ENCODE measurements at places on chromosomes 3 and 15.

DNA sequence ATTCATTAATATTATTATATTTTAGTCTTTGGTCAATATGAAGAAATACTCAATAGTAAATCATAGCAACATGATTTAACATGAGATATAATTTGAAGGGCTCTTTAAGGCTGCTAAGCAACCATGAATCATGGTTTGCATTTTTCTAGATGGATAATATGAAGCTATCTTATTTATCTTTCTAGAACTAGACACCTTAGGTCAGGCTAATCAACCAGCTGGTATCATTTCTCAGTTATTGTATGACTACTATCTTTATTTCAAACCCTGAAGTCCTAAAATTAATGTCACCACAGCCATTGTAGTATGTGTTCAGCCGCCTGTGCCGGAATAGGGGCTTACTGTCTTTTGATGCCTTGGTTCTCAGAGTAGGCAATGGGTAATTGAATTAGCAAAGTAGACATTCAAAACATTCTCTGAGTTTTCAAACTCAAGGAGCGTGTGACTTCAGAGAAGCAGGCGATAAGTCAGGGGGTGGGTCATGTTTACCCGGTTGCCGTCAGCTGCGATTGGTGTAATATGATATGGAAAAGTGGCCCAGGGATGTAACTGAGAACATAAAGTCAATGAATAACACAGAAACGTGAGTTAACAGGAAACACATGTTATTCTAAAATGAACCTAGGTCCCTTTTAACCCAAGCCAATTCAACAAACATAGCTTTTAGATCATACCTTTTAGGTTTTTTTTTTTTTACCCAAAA is 93.4 kb upstream of the CTDSPL start:
- DNase-seq = no peak

- no peak for DNase-seq
Observed at GRCh38 chr3:190865828-190866227, 3.3 kb upstream of the GMNC start.

- no peak for DNase-seq
Observed at GRCh38 chr15:100057281-100057680, 284.5 kb downstream of the ADAMTS17 start.

DNA sequence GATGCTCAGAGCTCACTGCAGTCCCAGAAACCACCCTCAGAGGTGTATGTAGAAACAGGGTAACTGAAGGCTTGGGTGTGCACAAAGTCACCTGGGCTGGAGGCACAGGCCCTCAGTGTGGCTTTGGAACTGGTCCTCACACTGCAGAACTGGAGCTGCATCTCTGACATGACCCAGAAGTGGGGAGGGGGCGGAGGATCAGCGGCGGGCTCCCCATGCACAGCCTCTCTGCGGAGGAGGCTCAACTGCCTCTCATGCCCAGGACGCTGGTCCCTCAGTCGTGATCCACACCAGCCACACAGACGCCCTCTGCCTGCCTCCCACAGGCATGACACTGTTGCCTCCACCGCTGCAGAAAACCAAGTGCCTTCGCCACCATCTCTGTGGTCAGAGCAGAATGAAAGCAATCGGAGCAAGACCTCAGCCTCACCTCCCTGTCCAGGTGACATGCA is 73.7 kb downstream of the TM2D3 start:
- DNase-seq = no peak

DNA sequence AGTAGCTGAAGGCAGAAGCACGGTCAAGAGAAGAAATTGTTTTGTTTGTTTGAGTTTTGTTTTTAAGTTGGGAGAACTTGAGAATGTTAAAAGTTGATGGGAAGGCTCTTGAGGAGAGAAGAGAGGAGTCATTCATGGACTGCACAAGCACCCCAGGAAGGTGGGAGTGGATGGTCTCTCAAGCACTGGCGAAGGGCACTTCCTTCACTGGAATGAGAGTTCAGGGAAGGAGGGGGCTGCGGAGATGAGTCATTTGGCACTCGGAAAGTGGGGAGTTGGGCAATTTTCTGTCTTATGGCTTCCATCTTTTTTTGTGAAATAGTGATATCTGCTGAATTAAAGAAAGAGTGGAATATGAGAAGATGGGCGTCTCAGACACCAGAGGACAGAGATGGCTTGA is 66.0 kb downstream of the ATP13A4 start:
- DNase-seq = no peak

DNA sequence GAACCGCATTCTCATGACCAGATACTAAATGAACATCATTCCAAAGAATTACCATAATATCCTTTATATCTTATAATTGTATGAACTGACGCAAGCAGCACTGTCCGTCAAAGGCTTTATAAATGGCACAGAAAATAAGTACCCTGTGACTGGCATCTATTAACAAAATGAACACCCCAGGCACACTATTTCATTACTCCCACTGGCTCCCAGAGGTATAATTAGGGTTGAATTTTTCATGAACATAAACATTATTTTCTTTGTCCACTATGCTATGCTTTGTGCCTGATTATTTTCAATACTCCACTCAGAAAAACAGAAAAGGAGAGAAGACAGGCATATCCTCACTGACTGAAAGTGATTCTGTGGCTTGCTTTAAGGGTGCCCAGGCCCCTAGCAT is 71.1 kb downstream of the LYZL4 start:
- DNase-seq = no peak

GRCh38 chr15:73866881-73867410 is 6.4 kb upstream of the TBC1D21 start:
- no peak for DNase-seq

Data from activated gamma-delta T cell (primary cell).